Left renal pelvis (tissue), 4 donors: ENCODE measurements at places on chromosomes 16 and 17.

GRCh38 chr16:57734308-57734924, 1.2 kb upstream of the KATNB1 start:
- DNase-seq = no peak

- no peak for DNase-seq
Observed at GRCh38 chr17:65918916-65919315, 273.0 kb downstream of the CEP112 start.

DNA sequence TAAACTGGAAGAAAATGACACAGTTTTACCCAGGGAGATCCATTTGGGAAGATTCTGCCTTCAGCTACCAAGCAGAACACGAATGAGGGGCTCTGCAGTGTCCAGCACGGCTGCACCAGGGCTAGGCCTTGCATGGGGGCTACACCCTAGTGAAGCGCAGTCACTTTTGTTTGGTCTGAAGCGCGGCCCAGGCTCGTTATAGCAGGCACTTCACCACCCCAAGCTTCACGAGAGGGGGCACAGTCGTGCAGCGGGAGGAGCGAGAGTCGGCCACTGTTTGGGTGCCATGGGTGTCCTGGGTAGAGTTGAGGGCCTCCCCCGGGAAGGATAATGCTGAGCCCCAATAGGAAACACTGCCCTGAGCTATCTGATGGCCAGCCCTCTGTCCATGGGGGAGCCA, 21.6 kb upstream of the IL17C start:
- DNase-seq = no peak

- no peak for DNase-seq
Observed at GRCh38 chr17:73337330-73337710, 25.5 kb upstream of the CDC42EP4 start.

GRCh38 chr17:73799096-73799495, 154.9 kb upstream of the SDK2 start:
- no peak for DNase-seq

- DNase-seq = no peak
Observed at GRCh38 chr16:19701091-19701490, 16.9 kb downstream of the KNOP1 start.

- no peak for DNase-seq
Observed at GRCh38 chr16:66900721-66901441, 17.8 kb downstream of the CDH16 start.

DNA sequence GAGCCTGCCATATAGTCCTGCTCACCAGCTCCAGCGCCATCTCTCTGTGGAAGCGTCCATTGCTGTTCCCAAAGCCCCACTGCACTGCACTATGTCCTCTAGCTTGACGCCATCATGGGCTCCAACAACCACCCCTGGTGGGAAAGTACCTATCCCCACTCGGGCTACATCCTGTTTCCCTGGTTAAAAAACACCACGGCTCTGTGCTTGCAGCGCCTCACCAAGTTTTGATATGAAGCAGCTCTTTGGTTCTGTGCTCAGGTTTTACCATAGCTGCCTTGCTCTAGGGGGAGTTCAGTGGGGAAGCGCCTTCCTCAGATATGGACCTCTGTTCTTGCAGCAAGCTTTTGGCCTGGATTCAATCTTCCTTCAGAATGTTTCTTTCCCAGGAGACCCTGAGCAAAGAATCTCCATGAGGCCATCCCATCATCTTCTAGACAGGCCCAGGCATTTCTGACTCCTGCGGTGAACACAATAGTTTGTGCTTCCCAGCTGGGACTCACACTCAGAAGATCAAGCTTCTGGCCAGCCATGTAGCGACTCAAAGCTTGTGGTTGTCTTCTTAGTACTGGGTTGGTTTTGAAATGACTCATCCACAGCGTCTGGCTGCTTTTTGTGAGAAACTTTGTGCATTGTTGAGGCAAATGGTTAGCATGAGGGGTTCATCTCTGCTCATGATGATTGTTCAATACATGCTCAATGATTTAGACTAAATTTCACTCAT, 39.5 kb downstream of the DYNLRB2 start:
- DNase-seq = no peak

DNA sequence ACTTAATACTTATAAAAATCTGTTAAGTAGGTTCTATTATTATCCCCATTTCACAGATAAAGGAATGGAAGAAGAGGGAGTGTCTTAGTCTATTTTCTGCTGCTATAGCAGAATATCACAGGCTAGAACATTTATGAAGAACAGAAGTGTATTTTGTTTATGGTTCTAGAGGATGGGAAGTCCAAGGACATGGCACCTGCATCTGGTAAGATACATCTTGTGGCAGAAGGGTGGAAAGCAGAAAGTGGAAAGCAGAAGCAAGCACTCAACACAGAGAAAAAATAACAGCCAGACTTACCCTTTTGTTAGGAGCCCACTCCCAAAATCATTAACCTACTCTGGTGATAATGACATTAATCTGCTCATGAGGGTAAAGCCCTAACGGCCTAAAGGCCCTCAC, 422.4 kb downstream of the NPIPA8 start:
- DNase-seq = no peak

- no peak for DNase-seq
Observed at GRCh38 chr17:57895382-57896060, 45.7 kb upstream of the MRPS23 start.

GRCh38 chr17:18361837-18362697, 1.3 kb downstream of the SHMT1 start:
- DNase-seq = no peak

GRCh38 chr17:39699818-39700147, at the start of gene ERBB2:
Gene ERBB2, plus strand, starts transcription at chr17:39700064. Its CDS starts 175 bp downstream, at chr17:39700239.
- no peak for DNase-seq

DNA sequence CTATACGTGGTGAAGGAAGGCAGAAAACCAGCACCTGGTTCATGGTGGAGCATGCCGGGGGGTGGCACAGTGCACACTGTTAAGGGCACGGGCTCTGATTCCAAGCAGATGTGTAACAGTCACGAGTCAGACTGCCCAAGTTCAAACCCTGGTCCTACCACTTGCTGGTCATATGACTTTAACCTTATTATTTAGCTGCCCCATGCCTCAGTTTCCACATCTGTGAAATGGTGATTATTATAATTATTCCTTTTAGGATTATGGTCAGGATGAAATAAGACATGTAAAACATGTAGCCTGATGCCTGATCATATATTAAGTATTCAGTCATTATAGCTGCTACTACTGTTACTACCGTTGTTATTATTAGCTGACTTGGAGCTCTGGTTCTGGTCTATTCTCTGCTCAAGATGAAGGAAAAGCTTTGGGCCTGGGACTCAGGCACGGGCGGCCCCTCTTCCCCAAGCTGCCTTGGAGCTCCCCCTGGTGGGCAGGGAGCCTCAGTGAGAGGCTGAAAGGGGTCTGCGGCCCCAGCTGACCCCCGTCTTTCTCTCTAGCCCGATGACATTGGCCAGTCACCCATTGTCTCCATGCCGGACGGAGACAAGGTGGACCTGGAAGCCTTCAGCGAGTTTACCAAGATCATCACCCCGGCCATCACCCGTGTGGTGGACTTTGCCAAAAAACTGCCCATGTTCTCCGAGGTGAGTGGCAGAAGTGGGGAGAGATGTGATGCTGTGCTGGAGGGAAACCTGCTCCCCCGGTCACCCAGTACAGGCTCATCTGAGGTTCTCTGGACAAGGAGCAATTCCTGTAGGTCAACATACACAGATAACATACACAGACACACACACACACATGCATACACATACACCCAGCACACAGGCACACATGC, 14.0 kb downstream of the NR1D1 start:
- DNase-seq = no peak

DNA sequence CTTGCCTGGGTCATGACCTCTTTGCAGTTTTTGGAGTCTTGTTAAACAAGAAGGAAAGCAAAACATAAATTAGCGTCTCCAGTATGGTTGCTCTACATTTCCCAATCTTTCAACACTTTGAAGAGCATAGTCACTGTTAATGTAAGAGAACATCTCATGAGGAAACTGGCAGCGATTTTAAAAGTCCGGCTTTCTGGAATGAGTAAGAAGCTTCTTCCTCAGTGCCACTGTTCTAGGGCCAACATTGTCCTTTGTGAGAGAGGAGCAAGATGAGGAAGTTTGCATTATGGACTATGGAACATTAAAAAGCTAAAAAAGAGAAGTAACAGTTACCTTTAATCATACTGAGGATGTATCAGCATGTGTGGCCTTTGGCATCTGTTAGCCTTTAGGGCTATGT, 73.1 kb downstream of the WNT3 start:
- no peak for DNase-seq

DNA sequence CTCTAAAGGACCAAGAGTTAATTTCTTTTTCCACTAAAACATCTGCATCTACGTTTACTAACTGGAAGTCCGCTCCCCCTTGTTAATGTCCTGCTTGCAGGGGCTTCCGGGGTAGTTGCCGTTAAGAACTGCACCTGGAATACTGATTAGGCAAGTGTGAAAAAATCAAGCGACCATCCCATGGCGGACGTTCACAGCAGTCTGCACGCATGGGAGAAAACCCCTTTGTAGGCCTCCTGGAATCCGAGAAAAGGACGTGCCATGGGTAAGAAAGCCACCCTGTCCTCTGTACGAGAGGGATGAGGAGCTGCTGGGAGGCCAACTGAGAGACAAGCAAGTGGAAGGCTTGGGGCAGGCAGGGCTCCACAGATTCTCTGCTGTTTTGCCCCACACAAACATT, 14.9 kb downstream of the SNN start:
- no peak for DNase-seq

- DNase-seq = no peak
Observed at GRCh38 chr17:37643869-37644268, 623 bp upstream of the DDX52 start.

GRCh38 chr17:61221181-61221580, 178.5 kb upstream of the TBX2 start:
- DNase-seq = no peak

DNA sequence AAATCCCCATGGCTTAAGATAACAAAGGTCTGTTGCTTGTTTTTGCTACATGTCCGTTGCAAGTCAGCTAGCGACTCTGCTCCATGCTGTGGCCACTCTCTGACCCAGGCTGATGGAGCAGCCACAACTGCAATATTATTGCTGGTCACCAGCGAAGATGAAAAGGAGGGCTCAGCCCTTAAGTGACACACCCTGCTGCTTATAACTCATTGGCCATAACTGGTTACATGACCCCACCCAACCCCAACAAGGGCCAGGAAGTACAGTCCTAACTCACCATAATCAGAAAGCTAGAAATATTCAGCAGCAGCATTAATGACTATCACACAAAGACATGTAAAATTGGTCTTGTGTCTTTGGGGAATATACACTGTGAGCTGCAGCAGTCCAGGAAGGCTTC, 224.3 kb downstream of the SOX9 start:
- no peak for DNase-seq

DNA sequence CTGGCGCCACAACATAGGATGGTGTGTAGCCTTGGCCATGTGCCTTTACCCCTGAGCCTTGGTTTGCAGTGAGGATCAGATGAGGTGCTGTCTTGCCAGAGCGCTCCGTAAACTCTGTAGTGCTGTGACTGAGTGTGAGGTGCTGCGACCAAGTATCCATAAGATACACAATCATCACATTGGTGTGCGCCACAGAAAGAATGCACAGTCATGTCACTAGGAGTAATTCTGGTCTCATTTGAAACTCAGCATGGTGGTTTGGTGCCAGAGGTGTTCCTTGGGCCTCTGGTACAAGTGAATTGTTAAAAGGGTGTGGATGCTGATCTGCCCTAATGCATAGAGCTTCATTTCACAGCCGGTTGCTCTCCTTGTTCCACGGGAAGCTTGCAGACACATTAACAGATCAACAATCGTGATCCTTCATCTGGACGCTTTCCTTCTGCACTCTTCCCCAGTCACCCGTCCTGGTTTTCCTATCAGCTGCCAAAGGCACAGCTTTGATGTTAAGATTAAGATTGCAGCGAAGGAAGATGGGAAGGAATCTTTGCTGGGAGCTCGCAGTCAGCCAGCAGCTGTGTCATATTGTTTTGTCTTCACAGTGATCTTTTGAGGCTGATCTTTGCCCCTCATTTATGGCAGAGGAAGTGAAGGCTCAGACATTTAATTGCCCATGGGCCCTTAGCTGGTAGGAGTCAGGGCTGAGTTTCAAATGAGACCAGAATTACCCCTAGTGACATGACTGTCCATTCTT, 79.1 kb downstream of the KSR1 start:
- no peak for DNase-seq

GRCh38 chr17:82103553-82104451, 5.8 kb upstream of the FASN start:
- no peak for DNase-seq

- DNase-seq = no peak
Observed at GRCh38 chr16:3722508-3722907, 5.2 kb upstream of the TRAP1 start.

GRCh38 chr16:73848993-73849392, 447.6 kb upstream of the PSMD7 start:
- no peak for DNase-seq

DNA sequence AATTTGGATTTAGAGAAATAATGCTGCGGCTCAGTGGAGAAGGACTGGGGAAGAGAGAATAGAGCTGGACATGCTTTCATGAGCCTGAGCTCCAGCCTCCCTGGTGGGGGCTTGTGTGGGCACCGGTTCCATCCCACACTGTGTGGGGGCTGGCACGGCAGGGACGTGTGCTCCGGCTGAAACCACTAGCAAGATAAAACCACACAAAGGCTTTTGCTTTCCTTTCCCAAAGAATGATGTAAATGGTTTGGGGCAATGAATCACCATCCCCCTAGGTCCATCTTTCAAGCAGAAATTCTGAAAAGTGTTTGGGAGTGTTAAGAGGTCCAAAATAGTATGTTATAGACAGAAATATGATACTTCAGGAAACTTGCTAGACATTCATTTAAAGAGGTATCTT, 77.0 kb downstream of the CDH11 start:
- no peak for DNase-seq

- no peak for DNase-seq
Observed at GRCh38 chr16:85441189-85441889, 171.8 kb upstream of the GSE1 start.

GRCh38 chr17:37123941-37124820, 175.4 kb downstream of the AATF start:
- no peak for DNase-seq

GRCh38 chr16:79270011-79270410, 330.5 kb downstream of the MAF start:
- no peak for DNase-seq

GRCh38 chr17:76497979-76498875, 3.0 kb downstream of the RHBDF2 start:
- DNase-seq = no peak
